ENCODE measurements at places on chromosomes 1 and 21. TPM values are rescaled to one million over a fixed set of nuclear protein-coding genes. Genes with fewer than 3 reads are reported as not detected.

The RAP1GAP gene
- not detected for total RNA-seq

The FGR gene
- 0.08 TPM for total RNA-seq

The MNDA gene
- not detected for total RNA-seq

The RIIAD1 gene
- total RNA-seq: not detected

The BGLAP gene
- total RNA-seq: 2.8 TPM

The ASCL5 gene
- not detected for total RNA-seq

The RBM11 gene
- 0.34 TPM for total RNA-seq

The BATF3 gene
- total RNA-seq: 32.6 TPM

The SYCP1 gene
- not detected for total RNA-seq

The SLC44A3 gene
- total RNA-seq: not detected

The LCE3E gene
- not detected for total RNA-seq

The LCE2B gene
- total RNA-seq: not detected

The LMOD1 gene
- not detected for total RNA-seq

The DMBX1 gene
- total RNA-seq: 0.08 TPM

The AMIGO1 gene
- total RNA-seq: 2.2 TPM

The KCNJ9 gene
- total RNA-seq: not detected

The MRPL55 gene
- 60.7 TPM for total RNA-seq

The CYP4A22 gene
- not detected for total RNA-seq

The TMEM125 gene
- not detected for total RNA-seq

The PGLYRP3 gene
- not detected for total RNA-seq

The C1orf226 gene
- not detected for total RNA-seq

The COL9A2 gene
- 2.5 TPM for total RNA-seq

The SAMSN1 gene
- 104 TPM for total RNA-seq

The CLCA4 gene
- total RNA-seq: not detected

The AKR7A3 gene
- 0.37 TPM for total RNA-seq

The SYDE2 gene
- 1.9 TPM for total RNA-seq

The NBPF4 gene
- not detected for total RNA-seq

The CASP9 gene
- total RNA-seq: 10.3 TPM

The FMO1 gene
- total RNA-seq: not detected

The PDE9A gene
- total RNA-seq: 8.3 TPM

The ACKR1 gene
- total RNA-seq: not detected

The KRTAP13-2 gene
- total RNA-seq: not detected

The DDR2 gene
- 0.08 TPM for total RNA-seq

The FMO5 gene
- 0.50 TPM for total RNA-seq

The PCNX2 gene
- 17.7 TPM for total RNA-seq

The LHX4 gene
- not detected for total RNA-seq

The PLA2G2D gene
- total RNA-seq: not detected

The AMY1C gene
- total RNA-seq: not detected

The MX2 gene
- total RNA-seq: 56.0 TPM

The ZBTB8OS gene
- 50.5 TPM for total RNA-seq

The FAM72C gene
- total RNA-seq: 22.1 TPM

The RCAN3 gene
- 63.7 TPM for total RNA-seq

The FAM89A gene
- total RNA-seq: 6.1 TPM

The GPR153 gene
- total RNA-seq: 0.99 TPM

The NT5C1A gene
- not detected for total RNA-seq

The FCRL2 gene
- total RNA-seq: not detected

The ENAH gene
- total RNA-seq: not detected

The MAGI3 gene
- total RNA-seq: 6.2 TPM

Data from activated CD8-positive, alpha-beta T cell treated with anti-CD3 and anti-CD28 coated beads, Interleukin-2, amount 10 ng/mL, durations not matched to agents 7 days and 5 days (primary cell).